Caco-2 (cell line): ENCODE measurements at places on chromosomes 1 and 21. TPM values are rescaled to one million over a fixed set of nuclear protein-coding genes. Genes with fewer than 3 reads are reported as not detected.

CLIC4 gene
- 125 and 140 TPM in 2 replicates for total RNA-seq

OR2W3 gene
- total RNA-seq: not detected in 2 replicates

PTPN7 gene
- total RNA-seq: not detected in 2 replicates

MMEL1 gene
- not detected in 2 replicates for total RNA-seq

CHI3L2 gene
- total RNA-seq: not detected in 2 replicates

ATP1A4 gene
- not detected in 2 replicates for total RNA-seq

KCNN3 gene
- total RNA-seq: 0.05 TPM in 1 of 2 replicates, not detected in the other

ATP1B1 gene
- total RNA-seq: 320 and 326 TPM in 2 replicates

REN gene
- not detected in 2 replicates for total RNA-seq

NGF gene
- not detected in 2 replicates for total RNA-seq

GLIS1 gene
- total RNA-seq: not detected in 2 replicates

FBXO2 gene
- total RNA-seq: 78.5 and 79.8 TPM in 2 replicates

S100A7A gene
- not detected in 2 replicates for total RNA-seq

SPRR5 gene
- total RNA-seq: not detected in 2 replicates

TMEM50A gene
- 79.3 and 86.3 TPM in 2 replicates for total RNA-seq

IQGAP3 gene
- total RNA-seq: 35.8 and 37.6 TPM in 2 replicates

SPATA21 gene
- total RNA-seq: not detected in 2 replicates

LCE1D gene
- total RNA-seq: not detected in 2 replicates

LRRC3 gene
- total RNA-seq: 4.5 and 4.7 TPM in 2 replicates

RORC gene
- total RNA-seq: not detected in 2 replicates

RUNX3 gene
- 1.1 and 1.6 TPM in 2 replicates for total RNA-seq

SH2D1B gene
- not detected in 2 replicates for total RNA-seq

SNX7 gene
- 16.1 and 17.5 TPM in 2 replicates for total RNA-seq

ADGRL2 gene
- total RNA-seq: 3.8 and 4.6 TPM in 2 replicates

ZNF436 gene
- total RNA-seq: 6.0 and 6.1 TPM in 2 replicates

BCAN gene
- total RNA-seq: not detected in 2 replicates

CELA3B gene
- not detected in 2 replicates for total RNA-seq

GCSAML gene
- not detected in 2 replicates for total RNA-seq

NCF2 gene
- 0.58 TPM in 1 of 2 replicates, not detected in the other for total RNA-seq

FAM167B gene
- total RNA-seq: 0.34 and 0.70 TPM in 2 replicates

ORC1 gene
- total RNA-seq: 12.1 and 14.0 TPM in 2 replicates

PRAMEF14 gene
- total RNA-seq: not detected in 2 replicates

EPHX1 gene
- total RNA-seq: 73.7 and 88.5 TPM in 2 replicates

WDR64 gene
- not detected in 2 replicates for total RNA-seq
